ENCODE measurements at places on chromosomes 6 and 20.

DNA sequence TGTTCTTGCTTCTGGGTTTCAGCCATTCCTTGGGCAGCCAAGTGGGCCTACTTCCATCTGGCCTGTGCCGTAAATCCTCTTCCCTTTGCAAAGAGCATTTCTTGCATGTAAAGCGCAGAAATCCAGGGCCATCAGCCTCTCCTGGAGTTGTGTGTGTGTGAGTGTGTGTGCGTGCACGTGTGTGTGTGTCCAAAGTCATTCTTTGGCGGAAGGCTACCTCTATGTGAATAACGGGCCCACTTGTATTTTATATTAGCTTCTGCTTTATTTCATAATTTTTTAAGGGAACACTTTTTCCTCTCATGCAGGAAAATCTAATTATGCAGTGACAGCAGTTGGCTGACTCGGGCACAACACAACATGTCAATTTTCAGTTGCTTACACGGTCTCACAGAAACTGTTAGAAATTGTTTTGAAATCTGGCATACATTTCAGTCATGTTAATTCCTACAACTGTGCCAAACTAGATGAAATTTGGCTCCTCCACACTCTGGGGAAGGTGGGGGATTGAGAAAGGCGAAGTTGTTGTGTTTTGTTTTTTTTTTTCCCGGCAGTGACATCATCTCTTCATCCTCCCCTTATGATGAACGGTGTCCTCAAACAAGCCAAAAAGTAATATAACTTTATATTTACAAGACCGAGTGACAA is 223.7 kb upstream of the TSHZ2 start:
- no peak for DNase-seq

DNA sequence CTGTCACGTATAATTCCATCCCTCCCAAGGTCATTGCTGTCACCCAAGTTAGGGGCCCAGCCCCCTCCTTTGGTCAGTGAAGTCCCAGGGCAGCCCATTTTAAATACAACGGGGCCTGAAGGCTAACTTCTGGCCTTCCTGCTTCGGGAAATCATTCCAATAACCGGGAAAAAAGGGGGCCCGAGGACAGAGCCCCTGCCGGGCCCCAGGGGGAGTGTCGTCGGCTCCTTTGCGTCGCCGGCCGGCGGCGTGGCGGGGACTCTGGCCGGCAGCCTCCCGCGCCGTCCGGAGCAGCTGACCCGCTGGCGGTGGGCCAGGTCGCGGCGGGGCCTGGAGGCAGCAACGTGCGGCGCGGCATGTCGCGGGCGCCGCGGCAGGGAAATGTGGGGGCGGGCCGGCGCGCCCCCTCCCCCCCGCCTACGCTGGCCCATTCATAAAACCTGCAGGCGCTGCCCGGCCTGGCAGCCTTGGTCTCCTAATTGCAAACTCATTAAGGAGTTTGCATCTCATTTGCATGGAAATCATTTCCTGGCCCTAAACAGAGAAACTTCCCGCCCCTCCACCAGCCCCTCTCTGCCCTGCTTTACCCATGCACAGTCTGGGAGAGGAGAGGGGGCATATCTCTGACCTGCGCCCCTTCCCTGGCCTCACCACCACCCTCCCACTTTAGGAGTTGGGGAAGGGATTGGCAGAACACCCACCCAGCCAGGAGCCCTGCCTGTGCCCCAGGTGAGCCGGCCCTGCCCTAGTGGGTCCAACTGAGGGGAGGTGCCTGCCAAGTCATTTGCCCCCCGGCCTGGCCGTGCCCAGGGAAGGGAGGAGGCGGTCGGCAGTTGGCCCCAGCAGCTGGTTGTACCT is 50.7 kb downstream of the MRPL14 start:
- DNase-seq, result no peak

- DNase-seq, result no peak
Observed at GRCh38 chr20:1187605-1188171, 2.9 kb upstream of the TMEM74B start.

DNA sequence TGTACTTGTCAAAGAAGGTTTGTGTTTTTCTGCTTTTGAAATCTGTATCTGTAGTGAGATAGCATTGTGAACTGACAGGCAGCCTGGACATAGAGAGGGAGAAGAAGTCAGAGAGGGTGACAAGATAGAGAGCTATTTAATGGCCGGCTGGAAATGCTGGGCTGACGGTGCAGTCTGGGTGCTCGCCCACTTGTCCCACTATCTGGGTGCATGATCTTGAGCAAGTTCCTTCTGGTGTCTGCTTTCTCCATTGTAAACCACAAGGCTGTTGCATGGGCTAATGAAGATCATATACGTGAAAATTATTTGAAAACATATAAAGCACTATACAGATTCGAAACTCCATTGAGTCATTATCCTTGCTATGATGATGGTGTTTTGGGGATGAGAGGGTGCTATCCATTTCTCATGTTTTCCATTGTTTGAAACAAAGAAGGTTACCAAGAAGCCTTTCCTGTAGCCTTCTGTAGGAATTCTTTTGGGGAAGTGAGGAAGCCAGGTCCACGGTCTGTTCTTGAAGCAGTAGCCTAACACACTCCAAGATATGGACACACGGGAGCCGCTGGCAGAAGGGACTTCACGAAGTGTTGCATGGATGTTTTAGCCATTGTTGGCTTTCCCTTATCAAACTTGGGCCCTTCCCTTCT is 18.4 kb downstream of the CD83 start:
- DNase-seq, result no peak

GRCh38 chr6:32397252-32397920 is 9.6 kb downstream of the BTNL2 start:
- DNase-seq, result no peak

GRCh38 chr6:157440171-157440570 is 59.2 kb downstream of the ZDHHC14 start:
- DNase-seq, result no peak

DNA sequence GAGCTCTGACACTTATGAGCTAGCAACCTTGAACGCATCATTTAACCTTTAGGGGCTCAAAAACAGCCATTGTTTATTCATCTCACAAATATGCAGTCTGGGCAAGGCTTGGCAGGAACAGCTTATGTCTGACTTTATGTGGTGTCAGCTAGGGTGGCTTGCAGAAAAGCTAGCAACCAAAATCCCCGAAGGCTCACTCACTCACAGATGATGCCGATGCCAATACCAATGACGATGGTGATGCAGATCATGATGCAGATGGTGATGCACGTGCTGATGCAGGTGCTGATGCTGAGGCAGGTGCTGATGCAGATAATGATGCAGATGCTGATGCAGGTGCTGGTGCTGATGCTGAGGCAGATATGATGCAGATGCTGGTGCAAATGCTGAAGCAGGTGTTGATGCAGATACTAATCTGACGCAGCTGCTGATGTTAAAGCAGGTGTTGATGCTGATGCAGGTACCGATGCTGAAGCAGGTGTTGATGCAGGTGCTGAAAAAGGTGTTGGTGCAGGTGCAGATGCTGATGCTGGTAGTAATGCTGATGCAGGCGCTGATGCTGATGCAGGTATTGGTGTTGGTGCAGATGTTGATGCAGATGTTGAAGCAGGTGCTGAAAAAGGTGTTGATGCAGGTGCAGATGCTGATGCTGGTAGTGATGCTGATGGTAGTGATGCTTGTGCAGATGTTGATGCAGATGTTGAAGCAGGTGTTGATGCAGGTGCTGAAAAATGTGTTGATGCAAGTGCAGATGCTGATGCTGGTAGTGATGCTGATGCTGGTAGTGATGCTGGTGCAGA is 195.6 kb downstream of the NFATC2 start:
- no peak for DNase-seq

DNA sequence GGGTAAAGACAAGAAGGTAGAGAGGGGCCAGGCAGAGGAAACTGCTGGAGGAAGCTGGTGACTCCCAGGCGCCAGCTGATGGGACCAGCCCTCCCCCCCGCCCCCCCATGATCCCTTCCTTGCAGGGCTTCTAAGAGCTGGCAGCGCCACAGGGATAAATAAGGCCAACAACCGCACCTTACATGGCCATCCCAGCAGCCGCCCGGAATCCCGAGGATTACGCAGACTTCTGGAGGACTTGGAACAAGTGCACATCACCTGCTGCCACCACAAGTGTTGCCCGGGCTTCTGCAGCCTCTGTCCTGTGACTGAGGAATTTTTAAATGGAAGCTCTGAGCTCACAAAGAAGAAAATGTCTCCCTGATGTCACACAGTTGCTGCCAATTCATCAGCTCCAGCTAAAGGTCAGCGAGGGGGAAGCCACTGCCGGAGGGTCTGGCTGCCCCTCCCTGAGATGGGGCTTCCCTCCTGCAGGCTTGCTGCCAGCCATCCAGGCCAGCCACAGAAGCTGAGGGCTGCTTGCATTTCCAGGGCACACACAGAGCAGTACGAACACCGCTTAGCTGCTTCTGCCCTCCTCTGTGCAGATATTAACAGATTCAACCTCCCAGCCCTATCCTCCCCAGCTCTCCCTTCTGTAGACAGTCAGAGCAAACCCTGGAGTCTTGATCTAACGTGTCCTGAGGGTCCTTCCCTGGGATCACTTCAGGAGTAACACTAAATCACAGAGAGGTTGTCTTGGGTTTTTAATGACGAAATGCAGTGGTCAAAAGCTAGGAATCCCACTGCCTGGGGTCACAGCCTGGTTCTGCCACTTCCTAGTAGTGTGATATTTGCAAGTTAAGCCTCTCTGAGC is 38.6 kb upstream of the PIM1 start:
- no peak for DNase-seq

DNA sequence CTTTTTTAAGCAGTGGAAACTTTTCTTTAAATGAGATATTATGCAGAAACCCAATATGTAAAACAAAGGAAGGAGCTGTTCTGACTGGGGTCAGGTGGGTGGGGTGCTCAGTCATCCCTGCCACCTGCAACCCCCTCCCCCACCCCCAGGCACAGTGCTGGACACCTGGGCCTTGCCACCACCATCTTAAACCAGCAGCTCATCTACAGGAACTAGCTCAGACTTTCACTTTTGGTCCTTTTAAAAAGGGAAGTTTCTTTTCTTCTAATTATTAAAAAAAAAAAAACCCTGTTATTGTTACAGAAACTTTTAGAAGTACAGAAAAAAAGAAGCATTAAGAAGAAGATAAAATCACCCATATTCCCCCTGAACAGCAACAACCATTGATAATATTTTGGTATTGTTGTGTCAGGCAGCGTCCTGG is 37.1 kb downstream of the PPP1R16B start:
- peak; percentile 15 for DNase-seq

- no peak for DNase-seq
Observed at GRCh38 chr6:136566851-136567250, 16.6 kb upstream of the MAP7 start.

GRCh38 chr6:11692451-11693376 is 85.9 kb downstream of the ADTRP start:
- no peak for DNase-seq

GRCh38 chr6:38973178-38974057 is 75.2 kb upstream of the GLP1R start:
- DNase-seq, result no peak

DNA sequence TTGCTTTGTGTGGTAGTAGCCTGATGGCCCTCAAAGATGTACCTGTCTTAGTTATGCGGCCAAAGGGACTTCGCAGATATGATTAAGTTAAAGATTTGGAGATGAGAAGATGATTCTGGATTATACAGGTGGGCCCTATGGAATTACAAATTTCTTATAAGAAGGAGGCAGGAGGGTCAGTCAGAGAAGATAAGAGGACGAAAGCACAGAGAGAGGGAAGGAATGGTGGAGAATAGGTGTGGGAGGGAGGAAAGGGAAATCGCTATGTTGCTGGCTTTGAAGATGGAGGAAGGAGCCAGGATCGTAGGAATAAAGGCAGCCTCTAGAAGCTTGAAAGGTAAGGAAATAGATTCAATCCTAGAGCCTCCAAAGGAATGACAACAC is 1.2 kb upstream of the TSPYL1 start:
- DNase-seq, result no peak

DNA sequence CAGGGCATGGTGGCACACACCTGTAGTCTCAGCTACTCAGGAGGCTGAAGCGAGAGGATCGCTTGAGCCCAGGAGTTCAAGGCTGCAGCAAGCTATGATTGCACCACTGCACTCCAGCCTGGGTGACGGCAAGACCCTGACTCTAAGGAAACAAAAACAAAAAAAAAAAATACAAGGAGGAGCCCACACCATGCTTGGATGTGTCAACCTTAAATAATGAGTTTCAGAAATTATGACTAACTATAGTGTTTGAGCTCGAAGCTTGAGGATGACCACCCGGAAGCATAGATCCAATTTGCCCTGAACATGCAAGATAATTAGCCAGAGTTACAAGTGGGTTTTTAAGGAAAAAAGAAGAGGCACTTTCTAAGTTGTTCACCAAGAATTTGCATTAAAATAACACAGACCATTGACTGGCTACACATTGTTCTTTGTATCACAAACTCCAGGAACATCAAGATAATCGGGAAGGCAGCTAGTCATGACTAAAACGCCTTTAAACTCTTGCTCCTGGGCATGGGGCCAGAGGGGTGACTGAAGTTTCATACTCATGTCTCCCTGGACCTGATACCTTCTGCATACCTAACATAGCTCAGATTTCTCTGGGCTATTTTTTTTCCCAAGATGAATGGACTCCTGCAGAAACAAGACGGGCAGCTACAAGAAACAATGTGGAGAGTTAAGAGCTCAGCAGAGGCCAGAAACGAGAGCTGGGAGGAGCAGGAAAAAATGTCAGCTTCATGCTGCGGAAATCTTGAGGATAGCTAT is 289.6 kb downstream of the PREX1 start:
- DNase-seq, result no peak

Data from activated T-helper 1 cell treated with Interleukin-2 at 50 U/mL for 16 hours (primary cell).